ENCODE measurements at places on chromosomes 4 and X.

DNA sequence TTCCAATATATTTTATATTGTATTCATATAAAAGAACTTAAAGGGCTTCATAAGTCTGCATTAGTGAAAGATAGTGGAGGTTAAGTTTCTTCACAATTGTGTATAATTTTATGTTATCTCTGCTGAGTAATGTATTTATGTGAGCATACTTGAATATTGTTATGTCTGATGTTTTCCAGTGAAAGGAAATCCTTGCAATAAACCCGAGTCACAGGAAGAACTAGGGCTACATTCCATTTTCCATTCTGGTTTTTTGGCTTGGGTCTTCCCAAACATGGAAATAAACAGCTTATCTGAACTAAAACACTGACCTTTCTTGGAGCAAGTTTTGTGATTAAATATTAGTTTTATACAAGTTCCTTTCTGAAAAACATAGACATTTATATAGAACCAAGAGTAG, 231.3 kb upstream of the GPRIN3 start:
- no peak for DNase-seq

- DNase-seq: no peak
These were observed 1.1 kb downstream of the PLXNA3 start for GRCh38 chrX:154458954-154459778.

DNA sequence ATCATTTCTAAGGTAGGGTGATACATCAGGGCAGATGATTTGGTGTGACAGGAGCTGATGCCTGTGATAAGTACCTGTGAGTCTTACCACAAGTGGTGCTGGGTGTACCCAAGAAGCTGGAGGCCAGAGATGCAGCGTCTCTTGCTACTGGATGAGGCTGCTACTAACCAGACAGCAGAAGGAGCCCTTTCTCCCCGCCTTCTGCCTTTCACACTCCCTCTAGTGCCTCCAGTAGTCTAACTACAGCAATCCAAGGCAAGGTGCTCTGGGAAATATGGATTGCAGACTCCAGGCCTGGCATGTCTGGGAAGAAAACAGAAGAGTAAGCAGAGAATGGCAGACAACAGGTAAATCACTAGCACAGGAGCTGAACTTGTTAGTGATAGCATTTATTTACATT, 470.8 kb downstream of the NKX6-1 start:
- no peak for DNase-seq

DNA sequence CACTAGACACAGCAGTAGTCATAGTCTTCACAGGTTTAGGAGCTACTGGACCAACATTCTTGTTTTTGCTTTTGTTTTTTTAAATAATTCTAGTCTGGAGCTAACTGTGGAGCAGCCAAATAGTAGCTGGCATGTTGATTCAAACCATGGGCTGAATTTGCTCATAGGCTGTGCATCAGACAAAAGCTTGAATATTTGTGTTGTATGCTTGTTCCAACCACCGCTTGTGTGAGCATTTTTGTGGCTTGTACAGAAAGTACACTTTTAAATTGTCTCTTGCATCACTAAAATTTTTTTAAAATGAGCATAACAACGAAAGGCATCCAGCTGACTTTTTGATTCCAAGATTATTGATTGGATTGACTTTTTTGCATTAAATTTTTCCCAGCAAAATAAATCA, 39.6 kb downstream of the CCNI start:
- DNase-seq: no peak

DNA sequence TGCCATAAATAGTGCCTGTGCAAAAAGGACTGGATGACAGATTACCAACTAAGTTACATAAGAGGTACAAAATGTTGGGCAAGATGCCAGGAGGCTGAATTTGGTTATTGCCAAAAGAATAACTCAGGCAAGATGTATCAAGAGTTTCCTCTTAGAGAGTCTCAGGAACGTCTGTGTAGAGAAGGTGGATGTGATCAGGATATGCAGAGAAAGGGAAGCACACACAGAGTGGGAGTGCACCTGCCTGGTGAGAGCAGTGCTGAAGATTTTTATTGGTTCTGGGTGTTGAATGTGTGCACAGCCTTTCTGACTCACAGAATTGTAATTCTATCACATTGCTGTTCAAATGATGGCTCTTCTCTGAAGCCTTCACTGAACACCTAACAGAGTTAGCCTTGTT, 156.8 kb upstream of the HS3ST1 start:
- DNase-seq: no peak
